Smooth muscle cell of the coronary artery (primary cell): ENCODE measurements at places on chromosomes 6 and 20. TPM values are rescaled to one million over a fixed set of nuclear protein-coding genes. Genes with fewer than 3 reads are reported as not detected.

Gene PPP1R14C
- 0.90 and 3.2 TPM in 2 replicates for total RNA-seq

Gene HRH3
- total RNA-seq = not detected in 2 replicates

Gene ADAT2
- total RNA-seq = 2.0 and 2.6 TPM in 2 replicates

Gene GGTLC1
- total RNA-seq = not detected in 2 replicates

Gene STAU1
- total RNA-seq = 21.8 and 31.2 TPM in 2 replicates

Gene COL9A1
- total RNA-seq = not detected in 2 replicates

Gene COL9A3
- 0.30 TPM in 1 of 2 replicates, not detected in the other for total RNA-seq

Gene PTK6
- total RNA-seq = under 0.01 TPM in 1 of 2 replicates, not detected in the other

Gene LHFPL5
- not detected in 2 replicates for total RNA-seq

Gene RXRB
- total RNA-seq = 22.0 and 28.2 TPM in 2 replicates

Gene CD109
- 5.2 and 18.0 TPM in 2 replicates for total RNA-seq

Gene STMND1
- not detected in 2 replicates for total RNA-seq

Gene ZSCAN23
- total RNA-seq = 0.94 and 2.4 TPM in 2 replicates

Gene SLC13A3
- total RNA-seq = 0.83 and 1.3 TPM in 2 replicates

Gene CEP250
- total RNA-seq = 16.4 and 38.3 TPM in 2 replicates

Gene TRAPPC3L
- total RNA-seq = 0.08 TPM in 1 of 2 replicates, not detected in the other

Gene MMP24
- 0.23 and 0.38 TPM in 2 replicates for total RNA-seq

Gene GZF1
- 38.2 and 42.1 TPM in 2 replicates for total RNA-seq

Gene BHLHE23
- total RNA-seq = not detected in 2 replicates

Gene CST2
- not detected in 2 replicates for total RNA-seq

Gene GPR6
- total RNA-seq = not detected in 2 replicates

Gene CCDC28A
- 11.7 and 13.2 TPM in 2 replicates for total RNA-seq

Gene CTAGE9
- total RNA-seq = not detected in 2 replicates

Gene GTSF1L
- total RNA-seq = not detected in 2 replicates

Gene GPR63
- 0.08 and 0.23 TPM in 2 replicates for total RNA-seq

Gene MCHR2
- not detected in 2 replicates for total RNA-seq
